ENCODE measurements at places on chromosomes 1 and 21. TPM values are rescaled to one million over a fixed set of nuclear protein-coding genes. Genes with fewer than 3 reads are reported as not detected.

Gene AMY2B
- 3.6 TPM for total RNA-seq

Gene TSEN15
- 53.7 TPM for total RNA-seq

Gene CORT
- 0.17 TPM for total RNA-seq

Gene PGBD5
- 0.17 TPM for total RNA-seq

Gene MYOM3
- total RNA-seq, result not detected

Gene KCNJ6
- under 0.01 TPM for total RNA-seq

Gene F13B
- total RNA-seq, result not detected

Gene OR2T33
- not detected for total RNA-seq

Measured in fibroblast of lung (primary cell).